CD4-positive, CD25-positive, alpha-beta regulatory T cell (primary cell): ENCODE measurements at places on chromosomes 13 and 19. TPM values are rescaled to one million over a fixed set of nuclear protein-coding genes. Genes with fewer than 3 reads are reported as not detected.

PROZ gene
- total RNA-seq: not detected

FARP1 gene
- 0.79 TPM for total RNA-seq

GRCh38 chr19:4697304-4697703, 26.3 kb downstream of the DPP9 start:
- DNase-seq: no peak

CERS4 gene
- total RNA-seq: 20.2 TPM

DNA sequence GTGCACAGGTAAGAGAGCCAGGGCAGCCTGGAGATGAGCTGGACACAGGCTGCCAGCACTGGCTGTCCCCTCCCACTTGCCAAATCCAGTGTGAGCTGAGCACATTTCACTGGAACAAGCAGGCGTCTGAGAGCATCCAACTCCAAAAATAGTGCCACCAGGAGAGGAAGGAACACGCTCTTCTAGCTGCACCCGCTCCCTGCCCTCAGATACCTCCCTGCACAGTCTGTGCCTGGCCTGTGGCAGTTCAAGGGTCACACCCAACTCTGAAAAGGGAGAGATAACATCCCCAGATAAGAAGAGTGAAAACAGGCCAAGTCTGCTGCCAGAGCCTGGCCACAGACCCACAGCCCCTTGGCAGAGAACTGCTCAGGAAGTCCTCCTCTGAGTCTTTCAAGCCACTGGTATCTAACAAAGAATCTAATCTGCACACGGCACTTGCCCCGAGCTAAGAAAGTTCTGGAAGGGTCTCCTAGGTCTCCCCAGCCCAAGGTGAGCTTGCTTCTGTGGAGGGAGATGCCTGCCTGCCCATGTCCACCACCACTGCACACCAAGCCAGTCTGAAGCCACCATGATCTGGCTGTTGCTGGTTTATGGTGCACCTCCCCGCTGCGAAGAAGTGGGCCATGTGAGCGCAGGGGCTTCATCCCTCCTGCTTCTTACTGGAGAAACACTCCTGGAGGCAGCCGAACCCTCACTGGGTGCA, 14.7 kb downstream of the ELL start:
- DNase-seq: peak; percentile 71

LRRC63 gene
- total RNA-seq: 0.20 TPM

DNA sequence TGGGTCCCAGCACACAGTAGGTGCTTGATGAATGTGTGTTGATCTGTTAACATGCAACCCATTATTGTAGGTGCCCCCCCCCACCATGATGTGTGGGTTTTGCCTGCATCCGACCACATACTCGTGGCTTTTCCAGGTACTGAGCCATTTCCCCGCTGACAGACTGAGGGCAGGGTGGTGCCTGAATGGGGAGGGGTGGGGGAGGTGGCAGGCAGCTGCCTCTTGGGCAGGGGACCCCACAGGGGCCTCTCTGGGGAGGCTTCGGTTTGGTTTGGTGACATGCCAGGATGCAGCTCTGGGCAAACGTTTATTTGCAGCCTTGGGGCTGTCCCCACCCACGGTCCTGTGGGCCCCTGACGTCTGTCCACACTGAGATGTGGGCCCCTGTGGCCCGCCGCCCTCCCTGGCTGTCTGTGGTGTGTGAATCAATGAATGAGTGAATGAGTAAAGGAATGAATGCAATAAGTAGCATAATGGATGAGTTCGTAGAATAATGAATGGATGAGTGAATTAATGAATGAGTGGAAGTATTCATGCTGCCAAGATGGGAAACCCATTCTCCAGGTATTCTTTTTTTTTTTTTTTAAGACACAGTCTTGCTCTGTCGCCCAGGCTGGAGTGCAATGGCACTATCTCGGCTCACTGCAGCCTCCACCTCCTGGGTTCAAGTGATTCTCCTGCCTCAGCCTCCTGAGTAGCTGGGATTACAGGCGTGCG, 9.0 kb upstream of the JUND start:
- peak; percentile 72 for DNase-seq

- DNase-seq: no peak
Observed at GRCh38 chr13:113437408-113438010, 15.8 kb downstream of the ADPRHL1 start.

MOB3A gene
- 131 TPM for total RNA-seq

PDX1 gene
- total RNA-seq: not detected

GTF3A gene
- 165 TPM for total RNA-seq

POU2F2 gene
- 48.9 TPM for total RNA-seq

MAMSTR gene
- total RNA-seq: 1.1 TPM

UPF3A gene
- total RNA-seq: 50.0 TPM

- DNase-seq: no peak
Observed at GRCh38 chr13:100523981-100524386, 64.6 kb downstream of the GGACT start.

RFPL4AL1 gene
- total RNA-seq: not detected

VAV1 gene
- total RNA-seq: 117 TPM

DNA sequence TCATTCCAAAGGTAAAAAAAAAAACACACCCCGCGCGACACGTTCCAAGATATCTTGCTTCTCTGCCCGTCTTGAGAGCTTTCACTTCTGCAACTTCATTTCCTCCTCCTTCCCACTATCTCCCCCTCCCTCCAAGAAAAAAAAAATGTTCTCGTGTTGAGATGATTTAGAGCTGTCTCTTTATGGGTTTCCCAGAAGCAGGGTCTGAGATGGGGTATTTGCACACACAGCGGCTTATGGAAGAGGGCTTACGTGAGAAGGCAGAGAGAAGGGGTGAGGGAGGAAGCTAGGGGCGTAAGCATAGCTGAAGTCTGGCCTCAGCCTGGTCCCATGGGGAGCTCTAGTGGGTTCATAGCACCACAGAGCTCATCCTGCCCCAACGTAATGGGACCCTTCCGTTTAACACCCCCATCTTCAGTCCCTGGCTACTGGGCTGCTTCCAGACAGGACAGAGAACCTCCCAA, 31.3 kb upstream of the USE1 start:
- no peak for DNase-seq

DAND5 gene
- not detected for total RNA-seq

DNA sequence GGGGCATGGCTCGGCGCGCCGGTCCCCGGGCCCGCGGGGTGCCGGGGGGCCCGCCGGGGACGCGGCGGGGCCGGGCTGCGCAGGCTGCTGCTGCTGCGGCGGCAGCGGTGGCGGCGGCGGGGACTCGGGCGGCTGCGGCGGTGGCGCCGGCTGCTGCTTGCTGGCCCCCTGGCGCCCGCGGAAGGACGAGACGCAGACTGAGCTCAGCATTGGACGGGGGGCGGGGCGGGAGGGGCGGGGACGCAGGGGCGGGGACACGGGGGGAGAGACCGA, 368 bp downstream of the KCNC3 start:
- no peak for DNase-seq

DNA sequence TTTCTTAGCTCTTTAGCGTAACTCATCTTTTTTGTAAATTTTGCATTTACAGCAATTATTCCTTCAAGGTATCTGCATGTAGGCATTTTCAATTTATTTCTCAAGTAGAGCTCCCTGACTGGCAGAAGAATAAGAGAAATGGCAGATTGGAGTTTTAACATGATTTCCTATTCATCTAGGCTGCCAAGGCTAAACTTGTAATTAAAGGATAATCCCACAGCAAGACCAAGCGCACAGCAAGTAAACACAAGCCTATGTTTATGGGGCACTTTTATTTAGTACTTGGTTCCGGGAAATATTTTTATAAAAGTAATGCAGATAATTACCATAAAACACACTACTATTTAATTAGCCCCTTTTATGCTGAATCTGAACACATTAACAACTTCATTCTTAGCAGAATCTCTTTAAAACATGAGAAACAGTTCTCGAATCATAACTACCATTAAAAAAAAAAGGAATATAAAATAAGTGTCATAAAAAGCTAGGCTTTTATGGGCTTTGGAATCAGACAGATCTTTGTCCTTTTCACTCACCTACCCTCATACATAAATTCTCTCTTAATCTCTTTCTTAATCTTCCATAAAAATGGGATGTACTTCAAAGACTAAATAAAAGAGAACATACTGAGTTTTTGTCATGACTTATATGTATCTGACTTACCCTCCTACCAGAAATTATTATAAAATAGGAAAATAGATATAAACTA, 961.6 kb upstream of the MIR17HG start:
- no peak for DNase-seq

DNA sequence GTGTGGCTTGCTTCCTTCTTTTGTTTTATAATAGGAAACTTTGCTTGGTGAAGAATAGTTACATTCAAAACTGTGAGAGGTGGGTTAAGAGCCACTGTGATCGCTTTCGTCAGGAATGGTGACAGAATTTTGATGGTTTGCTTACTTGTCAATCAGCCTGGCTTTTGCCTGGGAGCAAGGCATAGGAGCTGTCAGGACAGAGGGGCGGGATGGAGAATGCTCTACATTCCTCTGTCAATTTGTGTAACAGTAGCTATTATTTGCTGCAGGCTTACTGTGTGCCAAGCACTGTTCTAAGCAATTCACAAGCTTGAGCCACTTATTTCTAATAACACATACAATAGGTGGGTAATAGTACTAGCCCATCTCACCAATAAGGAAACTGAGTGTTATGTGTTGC, 28.1 kb upstream of the TNFSF11 start:
- no peak for DNase-seq

- peak; percentile 27 for DNase-seq
Observed at GRCh38 chr13:45468635-45469034, 3.9 kb downstream of the COG3 start.

GRCh38 chr13:89673789-89674311, 1673.6 kb upstream of the MIR17HG start:
- no peak for DNase-seq

DNA sequence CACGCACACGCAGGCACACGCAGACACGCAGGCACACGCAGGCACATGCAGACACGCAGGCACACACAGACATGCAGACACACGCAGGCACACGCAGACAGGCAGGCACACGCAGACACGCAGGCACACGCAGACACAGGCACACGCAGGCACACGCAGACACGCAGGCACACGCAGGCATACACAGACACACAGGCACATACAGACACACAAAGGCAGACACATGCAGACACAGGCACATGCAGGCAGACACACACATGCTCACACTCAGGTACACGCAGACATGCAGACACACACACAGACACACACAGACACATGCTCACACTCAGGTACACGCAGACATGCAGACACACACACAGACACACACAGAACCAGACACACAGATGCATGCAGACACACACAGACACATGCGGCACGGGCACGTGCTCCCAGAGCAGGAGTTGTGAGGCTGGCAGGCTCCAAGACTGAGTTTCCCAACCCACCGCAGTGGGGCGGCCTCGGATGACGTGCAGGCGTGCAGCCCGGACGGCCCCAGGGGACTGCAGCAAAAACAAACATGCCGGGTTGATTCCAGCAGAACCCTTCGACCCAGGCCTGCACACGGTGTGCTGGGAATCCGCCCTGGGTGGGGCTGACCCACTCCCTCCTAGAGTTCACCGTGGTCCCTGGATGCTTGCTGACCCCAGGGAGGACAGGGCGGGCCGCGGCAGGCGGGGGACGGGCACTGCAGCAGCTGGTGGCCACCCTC, 100.0 kb downstream of the GADD45B start:
- no peak for DNase-seq

GRCh38 chr13:55627221-55627620, 1513.5 kb upstream of the PRR20A start:
- DNase-seq: no peak

GRCh38 chr19:11324079-11324661, 15.3 kb downstream of the RAB3D start:
- DNase-seq: no peak

GRCh38 chr13:51096131-51096530, 14.9 kb downstream of the C13orf42 start:
- no peak for DNase-seq

GRCh38 chr13:43537124-43537523, 249.6 kb downstream of the ENOX1 start:
- no peak for DNase-seq
